ENCODE measurements at places on chromosomes 6 and 20. TPM values are rescaled to one million over a fixed set of nuclear protein-coding genes. Genes with fewer than 3 reads are reported as not detected.

The PBOV1 gene
- total RNA-seq = not detected

The TBX18 gene
- total RNA-seq = 45.0 TPM

The FLRT3 gene
- 0.52 TPM for total RNA-seq

The BMP5 gene
- 0.03 TPM for total RNA-seq

The SLC13A3 gene
- 2.2 TPM for total RNA-seq

The VSX1 gene
- not detected for total RNA-seq

The ACSS2 gene
- 40.3 TPM for total RNA-seq

The SLC17A1 gene
- total RNA-seq = not detected

The ARMC2 gene
- total RNA-seq = 2.5 TPM

The FANCE gene
- 4.5 TPM for total RNA-seq

The DLL1 gene
- 0.78 TPM for total RNA-seq

The BPIFA1 gene
- not detected for total RNA-seq

The FAM162B gene
- 11.5 TPM for total RNA-seq

The BMP6 gene
- total RNA-seq = 38.6 TPM

Measured in smooth muscle cell of the pulmonary artery (primary cell).